ENCODE measurements at places on chromosomes 4 and X. TPM values are rescaled to one million over a fixed set of nuclear protein-coding genes. Genes with fewer than 3 reads are reported as not detected.

PNMA5 gene
- total RNA-seq = not detected

NAP1L3 gene
- total RNA-seq = 8.4 TPM

MGAT4D gene
- total RNA-seq = not detected

CDX4 gene
- not detected for total RNA-seq

DNA sequence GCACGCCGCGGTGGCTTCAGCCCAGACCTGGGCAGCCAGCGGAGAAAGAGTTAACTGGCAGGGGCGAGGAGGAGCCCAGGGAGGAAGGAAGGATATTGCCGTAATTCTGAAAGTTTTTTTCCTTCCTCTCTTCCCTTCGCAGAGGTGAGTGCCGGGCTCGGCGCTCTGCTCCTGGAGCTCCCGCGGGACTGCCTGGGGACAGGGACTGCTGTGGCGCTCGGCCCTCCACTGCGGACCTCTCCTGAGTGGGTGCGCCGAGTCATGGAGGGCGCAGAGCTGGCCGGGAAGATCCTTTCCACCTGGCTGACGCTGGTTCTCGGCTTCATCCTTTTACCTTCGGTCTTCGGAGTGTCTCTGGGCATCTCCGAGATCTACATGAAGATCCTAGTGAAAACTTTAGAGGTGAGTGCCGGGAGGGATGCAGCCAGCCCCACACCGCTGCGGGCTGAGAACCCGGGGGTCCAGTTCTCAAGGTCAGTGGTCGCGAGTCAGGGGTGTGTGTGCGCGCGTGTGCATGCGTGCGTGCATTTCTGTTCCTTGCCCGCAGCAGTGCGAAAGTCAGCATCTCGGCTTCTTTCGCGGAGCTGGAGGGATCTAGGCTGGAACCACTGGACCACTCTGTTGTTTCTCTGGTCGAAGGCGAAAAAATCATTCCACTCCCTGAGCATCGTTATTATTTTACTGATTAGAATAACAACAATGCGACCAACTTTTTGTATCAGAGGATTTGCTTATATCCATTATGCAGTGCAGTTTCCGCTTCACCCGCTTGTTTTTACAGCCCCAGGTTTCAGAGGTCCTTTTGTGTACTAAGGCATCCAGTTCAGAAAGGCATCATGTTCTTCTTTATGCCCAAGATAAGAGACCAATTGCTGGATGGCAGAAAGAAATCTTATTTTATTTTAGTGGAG lies 709 bp downstream of the GPAT3 start:
- peaks cover 63% of the 10 kb centered on the region for H3K27me3 ChIP-seq
- peaks cover 8% of the 10 kb centered on the region for H3K4me1 ChIP-seq
- H3K4me3 ChIP-seq = peak overlapping the region; percentile 97
- DNase-seq = peak; percentile 67
- no peaks in the 10 kb centered on the region for H3K36me3 ChIP-seq

DNA sequence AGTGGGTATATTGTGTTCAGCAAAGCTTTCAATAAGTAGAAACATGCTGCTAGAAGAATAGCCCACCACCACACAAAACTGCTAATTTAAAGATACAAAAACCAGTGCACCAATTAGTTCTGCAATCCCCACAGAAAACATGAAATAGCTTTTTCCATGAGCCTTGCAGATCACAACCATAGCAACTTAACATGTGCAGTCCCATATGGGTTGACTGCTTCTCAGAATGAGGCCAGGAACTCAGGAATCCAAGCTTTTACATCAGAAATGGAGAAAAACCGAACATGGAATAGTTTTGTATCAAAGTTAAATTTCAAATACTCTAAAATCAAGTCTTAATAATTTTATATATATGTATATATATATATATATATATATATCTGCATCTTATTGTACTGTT lies 66.6 kb upstream of the IQCM start:
- no peaks in the 10 kb centered on the region for H3K36me3 ChIP-seq
- H3K27me3 ChIP-seq = no peaks in the 10 kb centered on the region
- DNase-seq = no peak
- no peak overlapping the region for H3K27ac ChIP-seq
- peaks cover 8% of the 10 kb centered on the region for H3K4me1 ChIP-seq
- no peak overlapping the region for H3K4me3 ChIP-seq

DNA sequence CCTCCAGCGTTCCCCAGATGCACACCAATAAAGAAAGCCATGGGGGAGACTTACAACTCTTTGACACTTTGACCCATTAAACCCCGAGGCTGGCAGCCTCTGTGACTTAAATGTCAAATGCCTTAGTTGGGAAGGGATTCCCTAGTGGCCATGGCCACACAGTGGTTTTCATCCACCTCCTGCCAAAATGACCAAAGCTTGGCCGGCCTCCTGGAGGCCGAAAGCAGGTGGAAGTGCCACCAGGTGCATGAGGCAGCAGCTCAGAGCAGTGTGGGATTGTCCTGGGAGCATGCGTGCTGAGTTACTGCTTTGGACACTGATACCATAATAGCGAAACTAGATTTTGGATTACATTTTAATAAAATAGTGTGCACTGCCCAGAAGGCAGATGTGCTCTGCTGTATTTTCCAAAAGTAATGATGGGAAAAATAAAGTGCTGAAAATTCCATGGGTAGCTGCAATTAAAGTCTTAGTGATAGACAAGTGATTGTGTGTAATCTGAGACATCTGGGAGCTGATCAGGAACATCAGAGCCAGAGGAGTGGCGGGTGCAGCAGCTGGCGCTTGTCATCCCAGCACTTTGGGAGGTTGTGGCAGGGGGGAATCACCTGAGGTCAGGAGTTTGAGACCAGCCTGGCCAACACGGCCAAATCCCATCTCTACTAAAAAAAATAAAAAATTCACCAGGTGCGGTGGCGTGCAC lies 39.8 kb upstream of the TADA2B start:
- no peak for DNase-seq
- H3K27me3 ChIP-seq = no peaks in the 10 kb centered on the region
- peaks cover 45% of the 10 kb centered on the region for H3K36me3 ChIP-seq
- no peak overlapping the region for H3K4me3 ChIP-seq
- peaks cover 23% of the 10 kb centered on the region for H3K4me1 ChIP-seq

DNA sequence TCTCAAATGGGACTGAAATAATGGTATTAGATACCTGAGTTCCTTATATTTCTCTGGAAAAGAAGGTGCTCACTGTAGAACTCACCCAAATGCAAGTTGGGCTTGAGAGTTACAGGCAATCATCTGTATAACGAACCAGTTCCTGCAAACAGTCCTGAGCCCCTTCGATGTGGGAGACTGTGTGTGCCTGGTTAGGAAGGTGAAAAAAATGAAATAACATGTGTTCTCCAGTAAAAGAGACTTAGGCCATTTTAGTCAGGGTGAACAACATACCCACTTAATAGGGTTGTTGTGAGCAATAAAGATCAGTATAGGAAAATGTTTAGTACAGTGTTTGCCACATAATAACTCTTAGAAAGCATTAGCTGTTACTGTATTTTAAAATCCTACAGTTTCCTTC lies 23.4 kb downstream of the STIM2 start:
- no peak overlapping the region for H3K27ac ChIP-seq
- peaks cover 4% of the 10 kb centered on the region for H3K4me1 ChIP-seq
- no peak overlapping the region for H3K4me3 ChIP-seq
- no peak for DNase-seq

DNA sequence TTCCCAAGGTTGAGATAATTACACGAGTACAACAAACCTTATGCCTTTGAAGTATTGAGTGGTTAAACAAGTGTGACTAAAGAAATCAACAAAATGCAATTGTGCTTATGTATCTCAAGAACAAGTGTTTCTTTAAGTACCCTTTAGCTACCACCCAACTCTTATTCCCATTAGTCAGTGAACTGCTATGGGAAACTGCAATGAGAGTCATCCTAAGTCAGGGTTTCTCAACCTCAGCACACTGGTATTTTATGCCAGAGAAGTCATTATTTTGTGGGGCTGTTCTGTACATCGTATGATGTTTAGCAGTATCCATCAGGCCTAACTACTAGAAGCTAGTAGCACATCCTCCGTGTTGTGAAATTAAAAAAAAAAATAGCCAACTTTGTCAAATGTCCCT lies 549.1 kb upstream of the BOD1L1 start:
- no peaks in the 10 kb centered on the region for H3K4me1 ChIP-seq
- no peak overlapping the region for H3K4me3 ChIP-seq
- no peak for DNase-seq
- H3K27me3 ChIP-seq = peaks cover 26% of the 10 kb centered on the region

GRCh38 chrX:121259170-121259569 lies 211.8 kb downstream of the GLUD2 start:
- H3K4me3 ChIP-seq = no peak overlapping the region
- no peaks in the 10 kb centered on the region for H3K27me3 ChIP-seq
- no peak for DNase-seq
- no peak overlapping the region for H3K27ac ChIP-seq
- no peaks in the 10 kb centered on the region for H3K36me3 ChIP-seq

- no peak overlapping the region for H3K4me3 ChIP-seq
- no peak for DNase-seq
- H3K4me1 ChIP-seq = no peaks in the 10 kb centered on the region
- no peaks in the 10 kb centered on the region for H3K36me3 ChIP-seq
- H3K27ac ChIP-seq = no peak overlapping the region
- H3K27me3 ChIP-seq = no peaks in the 10 kb centered on the region
Observed at GRCh38 chrX:149286940-149287349, 218.2 kb downstream of the IDS start.

- no peak overlapping the region for H3K4me3 ChIP-seq
- no peaks in the 10 kb centered on the region for H3K36me3 ChIP-seq
- DNase-seq = peak; percentile 6
- peaks cover 18% of the 10 kb centered on the region for H3K4me1 ChIP-seq
- no peak overlapping the region for H3K27ac ChIP-seq
Observed at GRCh38 chrX:68997511-68997910, 167.7 kb downstream of the PJA1 start.

- no peak overlapping the region for H3K4me3 ChIP-seq
- DNase-seq = no peak
- H3K36me3 ChIP-seq = peaks cover 39% of the 10 kb centered on the region
- H3K27me3 ChIP-seq = no peaks in the 10 kb centered on the region
- H3K4me1 ChIP-seq = peaks cover under 1% of the 10 kb centered on the region
Observed at GRCh38 chrX:47242321-47242720, 9.5 kb downstream of the USP11 start.

DNA sequence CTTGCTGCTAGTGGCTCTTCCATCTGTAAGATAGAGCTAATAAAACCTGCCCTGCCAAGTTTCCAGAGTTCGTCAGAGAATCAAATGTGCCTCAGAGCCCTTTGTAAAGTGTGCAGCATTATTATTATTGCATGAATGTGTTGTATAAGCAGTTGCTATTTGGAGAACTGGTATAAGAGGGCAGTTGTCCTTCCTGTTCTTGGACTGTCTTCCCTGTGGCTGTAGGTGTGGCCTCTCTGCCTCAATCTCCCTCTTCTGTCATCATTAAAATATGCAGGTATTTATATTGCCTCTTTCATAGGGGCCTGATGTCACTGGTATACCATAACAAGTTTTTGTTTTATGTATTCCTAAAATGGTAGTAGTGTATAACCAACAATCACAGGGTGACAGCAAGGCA lies 3.8 kb downstream of the MTM1 start:
- no peaks in the 10 kb centered on the region for H3K27me3 ChIP-seq
- no peaks in the 10 kb centered on the region for H3K36me3 ChIP-seq
- DNase-seq = no peak
- H3K27ac ChIP-seq = peak overlapping the region; percentile 94

DNA sequence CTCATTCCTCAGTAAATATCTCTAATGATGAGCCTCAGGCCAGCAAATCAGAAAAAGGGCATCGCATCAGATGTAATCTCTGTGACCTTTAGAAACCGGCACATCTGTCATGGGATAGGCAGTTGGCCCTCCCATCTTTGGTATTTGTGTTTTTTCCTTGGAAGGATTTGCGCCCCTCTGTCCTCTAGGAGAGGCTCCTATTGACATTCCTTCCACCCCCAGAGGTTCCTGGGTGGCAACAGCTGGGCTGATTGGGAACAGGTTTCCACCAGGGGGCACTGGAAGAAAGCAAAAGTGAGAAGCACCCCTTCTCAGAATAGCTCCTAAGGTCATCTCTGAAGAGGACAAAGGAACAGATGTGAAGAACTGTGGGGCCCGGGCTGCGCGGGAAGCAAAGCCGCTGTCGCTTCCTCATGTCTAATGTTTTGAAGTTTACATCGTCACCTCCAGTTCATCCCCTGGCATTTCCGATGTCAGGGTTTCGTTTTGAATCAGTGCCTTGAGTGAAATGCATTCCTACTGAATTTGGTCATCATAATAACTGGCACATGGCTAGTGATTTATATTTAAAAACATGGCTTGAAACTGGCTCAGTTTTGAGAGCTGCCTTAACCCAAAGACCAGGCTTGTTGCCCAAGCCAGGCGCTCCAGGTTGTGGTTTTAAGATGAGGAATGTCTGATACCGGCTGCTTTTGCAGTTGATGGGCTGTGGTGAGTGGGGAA lies 6.2 kb downstream of the TXK start:
- peak overlapping the region; percentile 90 for H3K27ac ChIP-seq
- H3K4me1 ChIP-seq = peaks cover 22% of the 10 kb centered on the region
- no peak for DNase-seq
- H3K36me3 ChIP-seq = no peaks in the 10 kb centered on the region
- no peaks in the 10 kb centered on the region for H3K27me3 ChIP-seq

- no peak for DNase-seq
- H3K4me1 ChIP-seq = no peaks in the 10 kb centered on the region
- no peaks in the 10 kb centered on the region for H3K36me3 ChIP-seq
Observed at GRCh38 chr4:127463883-127464282, 168.9 kb upstream of the INTU start.

DNA sequence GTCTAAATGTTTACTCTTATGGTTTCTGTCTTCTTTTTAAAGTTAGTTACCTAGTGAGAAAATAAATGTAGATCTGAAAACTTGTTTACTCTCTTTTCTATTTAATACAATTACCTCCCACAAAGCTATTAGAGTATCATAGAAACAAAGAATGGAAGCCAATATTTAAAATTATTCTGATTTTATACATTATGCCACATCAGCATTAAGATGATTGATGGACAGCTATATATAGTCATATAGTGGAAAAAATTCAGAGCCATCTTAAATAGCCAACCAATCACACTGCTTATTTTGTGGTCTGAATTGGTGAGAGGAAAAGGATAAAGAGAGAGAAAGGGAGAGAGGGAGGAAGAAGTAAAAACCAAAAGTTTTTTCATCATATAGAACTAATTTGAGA lies 1101.8 kb downstream of the PCDH19 start:
- H3K4me1 ChIP-seq = peaks cover 4% of the 10 kb centered on the region
- H3K36me3 ChIP-seq = no peaks in the 10 kb centered on the region
- no peak overlapping the region for H3K4me3 ChIP-seq
- H3K27me3 ChIP-seq = no peaks in the 10 kb centered on the region
- no peak for DNase-seq

GRCh38 chrX:50495616-50496015 lies 25.0 kb upstream of the DGKK start:
- H3K36me3 ChIP-seq = no peaks in the 10 kb centered on the region
- no peaks in the 10 kb centered on the region for H3K4me1 ChIP-seq
- H3K27ac ChIP-seq = no peak overlapping the region
- no peak for DNase-seq
- H3K27me3 ChIP-seq = no peaks in the 10 kb centered on the region
- H3K4me3 ChIP-seq = no peak overlapping the region

DNA sequence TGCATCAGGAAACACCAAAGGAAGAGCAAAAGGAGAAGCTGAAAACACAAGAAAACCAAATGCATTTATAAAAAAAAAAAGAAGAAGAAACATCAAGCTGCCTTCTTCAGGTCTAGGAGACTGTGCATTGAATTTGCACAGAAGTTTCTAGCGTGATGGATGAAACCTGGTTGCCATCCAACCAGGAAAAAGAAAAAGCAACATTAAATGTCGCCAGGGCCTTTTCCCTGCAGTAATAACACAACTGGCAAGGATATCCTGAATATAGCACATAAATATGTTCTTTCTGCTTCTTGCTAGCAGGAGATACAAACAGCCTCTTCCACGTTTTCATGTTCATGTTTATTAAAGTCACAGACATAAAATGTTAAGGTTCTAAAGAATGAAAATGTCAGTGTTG lies 60.8 kb upstream of the ZFP42 start:
- DNase-seq = no peak
- H3K36me3 ChIP-seq = no peaks in the 10 kb centered on the region
- peaks cover 19% of the 10 kb centered on the region for H3K4me1 ChIP-seq
- no peaks in the 10 kb centered on the region for H3K27me3 ChIP-seq
- no peak overlapping the region for H3K4me3 ChIP-seq

All from type B pancreatic cell (in vitro differentiated cells).